ENCODE measurements at places on chromosomes 1 and 21. TPM values are rescaled to one million over a fixed set of nuclear protein-coding genes. Genes with fewer than 3 reads are reported as not detected.

The FHAD1 gene
- total RNA-seq: not detected

The PLEKHN1 gene
- total RNA-seq: not detected

The HMCN1 gene
- total RNA-seq: 92.9 TPM

The DDX20 gene
- total RNA-seq: 14.4 TPM

The TRIM58 gene
- total RNA-seq: 10.3 TPM

The NID1 gene
- 70.7 TPM for total RNA-seq

The AMY1A gene
- 1.1 TPM for total RNA-seq

The DDR2 gene
- total RNA-seq: 100.0 TPM

DNA sequence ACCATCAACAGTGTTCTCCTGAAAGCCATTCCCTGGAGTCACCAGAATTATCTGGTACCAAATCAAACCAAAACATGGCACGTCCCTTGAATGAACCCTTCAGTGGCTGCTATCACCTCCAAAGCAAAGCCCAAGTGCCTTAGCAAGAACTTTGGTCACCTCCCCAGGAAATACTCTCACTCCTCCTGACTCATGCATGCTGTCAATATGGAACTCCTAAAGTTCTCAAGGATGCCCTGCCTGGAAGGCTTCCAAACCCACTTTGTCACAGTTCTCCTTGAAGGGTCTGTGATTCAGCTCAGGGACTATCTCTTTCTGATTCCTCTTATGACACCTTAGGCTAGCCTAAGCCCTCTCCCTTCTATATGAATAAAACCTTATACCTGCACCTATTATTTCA, 146.1 kb upstream of the RUNX1 start:
- no peaks in the 10 kb centered on the region for H3K36me3 ChIP-seq
- H3K4me1 ChIP-seq: no peaks in the 10 kb centered on the region
- H3K4me3 ChIP-seq: no peak overlapping the region
- DNase-seq: no peak
- H3K27me3 ChIP-seq: no peaks in the 10 kb centered on the region

DNA sequence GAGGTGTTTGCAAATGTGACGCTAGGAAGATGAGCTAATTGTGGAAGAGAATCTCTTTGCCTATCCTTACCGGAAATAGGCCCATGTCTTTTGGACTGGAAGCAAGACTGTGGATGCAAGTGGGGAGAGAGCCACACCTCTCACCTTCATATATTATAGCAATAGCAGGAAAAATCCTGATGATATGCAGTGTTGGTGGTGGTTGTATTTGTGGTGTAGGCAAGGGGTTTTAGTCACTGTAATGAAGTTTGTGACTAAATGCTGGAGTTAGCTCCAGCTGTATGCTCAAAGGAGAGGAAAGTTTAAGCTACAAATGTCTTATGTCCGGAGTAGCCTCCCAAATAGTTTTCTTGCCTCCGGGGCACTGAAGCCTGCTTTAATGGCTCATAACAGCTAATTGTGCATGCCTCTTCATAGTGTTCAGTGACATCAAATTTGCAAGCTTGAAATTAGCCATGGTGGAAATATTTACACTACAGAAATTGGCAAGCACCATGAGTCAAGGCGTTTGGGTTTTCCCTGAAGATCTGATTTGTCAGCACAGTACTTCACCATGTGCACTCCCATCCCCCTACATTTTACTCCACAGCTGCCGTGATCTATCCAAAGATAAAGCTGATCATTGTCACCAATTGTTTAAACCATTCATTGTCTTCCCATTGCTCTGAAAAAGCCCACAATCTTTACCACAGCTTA, 102.6 kb upstream of the ZNF644 start:
- no peaks in the 10 kb centered on the region for H3K27me3 ChIP-seq
- DNase-seq: no peak
- H3K27ac ChIP-seq: no peak overlapping the region
- no peaks in the 10 kb centered on the region for H3K4me1 ChIP-seq
- H3K36me3 ChIP-seq: no peaks in the 10 kb centered on the region
- H3K4me3 ChIP-seq: no peak overlapping the region

DNA sequence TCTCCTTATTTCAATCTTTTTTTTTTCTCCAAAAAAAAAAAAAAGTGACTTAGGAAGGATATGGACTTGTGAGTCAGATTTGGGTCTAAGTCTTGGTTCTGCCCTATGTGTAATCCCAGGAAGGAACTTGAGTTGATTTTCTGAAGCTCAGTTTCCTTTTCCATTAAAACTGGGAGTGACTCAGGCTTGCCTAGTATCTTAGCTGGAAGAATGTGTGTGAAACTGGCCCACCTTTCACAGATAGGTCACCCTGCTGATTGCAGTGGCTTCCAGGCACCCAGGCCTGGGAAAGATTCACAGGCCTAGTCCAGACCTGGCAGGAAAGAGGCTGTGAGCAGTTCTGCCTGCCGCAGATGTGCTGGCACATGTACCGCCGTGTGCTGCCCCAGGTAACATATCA, 218.3 kb upstream of the HOOK1 start:
- no peaks in the 10 kb centered on the region for H3K4me1 ChIP-seq
- DNase-seq: peak; percentile 46

GRCh38 chr1:235054936-235055335, 73.7 kb downstream of the TOMM20 start:
- H3K36me3 ChIP-seq: no peaks in the 10 kb centered on the region
- H3K4me1 ChIP-seq: peaks cover 5% of the 10 kb centered on the region
- H3K27ac ChIP-seq: no peak overlapping the region

DNA sequence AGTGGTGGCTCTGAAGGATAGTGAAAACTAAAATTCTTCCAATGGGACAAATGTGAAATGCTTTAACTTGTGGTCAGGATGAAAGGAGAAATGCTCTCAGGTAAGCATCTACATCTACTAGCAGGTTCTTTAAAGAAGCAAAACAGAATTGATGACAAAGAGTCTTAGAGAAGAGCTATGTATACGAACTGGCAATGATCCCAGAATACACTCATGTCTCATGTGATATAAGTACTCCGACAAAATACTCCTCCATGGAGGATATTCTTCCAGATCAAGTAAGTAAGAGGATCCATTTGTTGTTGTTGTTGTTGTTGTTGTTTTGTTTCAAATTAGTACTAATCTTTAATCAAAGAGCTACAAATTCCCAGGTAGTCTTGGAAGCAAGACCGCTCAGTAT, 174.0 kb upstream of the ATP1B1 start:
- H3K4me3 ChIP-seq: no peak overlapping the region
- H3K4me1 ChIP-seq: no peaks in the 10 kb centered on the region
- H3K36me3 ChIP-seq: no peaks in the 10 kb centered on the region
- no peak for DNase-seq

GRCh38 chr1:152582647-152583046, 2.3 kb upstream of the LCE3D start:
- H3K4me3 ChIP-seq: no peak overlapping the region
- H3K27me3 ChIP-seq: no peaks in the 10 kb centered on the region
- H3K36me3 ChIP-seq: no peaks in the 10 kb centered on the region
- H3K4me1 ChIP-seq: no peaks in the 10 kb centered on the region

DNA sequence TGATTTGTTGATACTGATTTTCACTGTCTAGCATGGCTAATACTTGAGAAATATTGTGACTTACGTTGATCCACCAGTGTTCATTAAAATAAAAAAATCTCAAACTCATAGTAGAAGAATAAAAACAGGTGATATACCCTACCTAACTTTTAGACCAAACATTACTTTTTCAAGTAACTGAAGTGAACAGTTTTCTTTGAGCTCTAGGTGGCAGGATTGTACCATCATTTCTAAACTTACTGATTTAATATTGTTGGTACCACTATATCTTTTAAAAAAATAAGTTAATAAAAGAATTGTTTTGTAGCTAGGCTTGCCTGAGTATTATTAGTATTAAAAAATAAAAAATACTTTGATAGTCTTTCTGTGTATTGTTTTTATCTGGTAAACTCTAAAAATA, 21.5 kb downstream of the CDC73 start:
- no peaks in the 10 kb centered on the region for H3K27me3 ChIP-seq

DNA sequence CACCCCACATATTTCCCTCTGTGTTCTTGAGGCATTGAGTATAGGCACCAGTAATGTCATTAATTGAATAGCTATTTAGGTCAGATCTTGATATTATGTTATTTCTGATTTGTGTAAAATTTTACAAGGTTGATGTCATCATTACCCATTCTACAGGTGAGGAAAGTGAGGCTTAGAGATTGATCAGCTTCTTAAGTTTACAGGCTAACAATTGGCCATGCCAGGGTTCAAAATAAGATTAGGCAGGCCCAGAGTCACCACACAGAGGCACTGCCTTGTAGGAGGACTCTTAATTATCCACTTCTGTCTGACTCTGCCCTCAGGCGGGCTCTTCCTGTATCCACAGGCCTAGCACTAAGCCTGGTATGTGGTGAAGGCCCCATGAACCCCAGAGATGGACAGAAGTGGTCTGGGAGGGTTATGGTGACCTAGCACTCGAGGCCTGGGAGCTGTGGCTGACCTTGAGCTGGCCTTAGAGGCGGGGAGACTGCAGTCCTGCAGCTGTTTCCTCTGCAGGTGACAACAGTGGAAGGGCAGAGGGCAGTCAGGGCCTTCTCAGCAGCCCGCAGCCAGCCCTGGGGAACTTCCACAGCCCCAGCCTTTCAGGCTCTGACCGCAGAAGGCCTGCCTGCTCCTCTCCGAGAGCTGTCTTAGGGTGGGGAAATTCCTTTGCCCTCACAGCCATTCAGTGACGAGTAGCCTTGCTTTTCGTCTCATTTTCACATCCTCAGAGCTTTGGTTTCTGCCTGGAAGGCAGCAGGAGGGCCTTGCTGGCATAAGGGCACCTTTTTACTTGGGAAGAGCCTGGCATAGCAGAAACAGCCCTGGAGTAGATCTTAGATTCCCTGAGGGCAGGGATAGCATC, 12.2 kb downstream of the ZDHHC18 start:
- no peak overlapping the region for H3K27ac ChIP-seq
- no peak overlapping the region for H3K4me3 ChIP-seq
- H3K4me1 ChIP-seq: no peaks in the 10 kb centered on the region
- DNase-seq: no peak

GRCh38 chr1:56301791-56302190, 277.6 kb downstream of the PLPP3 start:
- H3K27ac ChIP-seq: no peak overlapping the region
- no peak for DNase-seq
- H3K36me3 ChIP-seq: no peaks in the 10 kb centered on the region
- H3K4me1 ChIP-seq: peaks cover 8% of the 10 kb centered on the region
- H3K4me3 ChIP-seq: no peak overlapping the region

- H3K4me3 ChIP-seq: no peak overlapping the region
- no peaks in the 10 kb centered on the region for H3K4me1 ChIP-seq
- no peak overlapping the region for H3K27ac ChIP-seq
Measured at GRCh38 chr21:15365751-15366392, 301.1 kb upstream of the NRIP1 start.

DNA sequence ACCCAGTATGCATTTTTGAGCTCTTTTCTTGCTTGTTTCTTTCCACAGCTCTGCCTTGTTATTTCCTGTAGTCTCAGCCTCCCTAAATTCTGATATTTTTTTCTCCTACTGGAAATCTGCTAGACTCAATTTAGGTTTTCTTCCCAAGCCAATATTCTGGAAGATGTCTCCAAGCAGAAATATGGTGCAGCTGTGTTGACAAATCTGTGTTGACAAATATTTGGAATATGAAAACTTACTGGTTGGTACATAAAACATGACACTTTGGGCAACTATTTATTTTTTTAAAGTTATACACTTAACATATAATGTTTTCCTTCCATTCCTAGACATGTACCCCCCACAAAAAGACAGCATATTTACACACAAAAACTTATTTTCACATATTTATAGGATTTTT, 1048.4 kb downstream of the NCAM2 start:
- H3K27me3 ChIP-seq: no peaks in the 10 kb centered on the region
- H3K27ac ChIP-seq: no peak overlapping the region
- H3K4me3 ChIP-seq: no peak overlapping the region
- DNase-seq: no peak
- H3K4me1 ChIP-seq: no peaks in the 10 kb centered on the region

DNA sequence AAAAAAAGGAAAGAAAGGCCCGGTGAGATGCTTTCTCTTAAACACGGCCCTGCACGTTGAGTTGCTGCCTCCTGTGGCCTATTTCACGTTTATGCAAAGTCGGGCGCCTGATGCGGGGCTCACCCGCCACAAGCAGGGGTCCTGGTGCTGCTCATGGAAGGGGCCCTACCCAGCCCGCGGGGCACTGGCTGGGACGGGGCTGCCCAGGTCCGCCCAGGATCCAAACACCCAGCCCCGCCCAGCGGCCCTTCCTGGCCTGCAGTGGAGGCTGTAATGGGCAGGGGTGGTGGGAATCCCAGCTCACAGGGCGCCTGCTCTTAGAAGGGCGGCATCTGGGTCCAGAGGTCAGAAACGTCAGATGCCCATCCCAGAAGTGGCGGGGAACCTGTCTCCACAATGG, 1.6 kb downstream of the COL6A2 start:
- peak overlapping the region; percentile 99 for H3K27ac ChIP-seq
- no peaks in the 10 kb centered on the region for H3K36me3 ChIP-seq
- DNase-seq: peak; percentile 54

- no peaks in the 10 kb centered on the region for H3K27me3 ChIP-seq
- H3K36me3 ChIP-seq: no peaks in the 10 kb centered on the region
- no peak for DNase-seq
- H3K27ac ChIP-seq: no peak overlapping the region
- H3K4me1 ChIP-seq: no peaks in the 10 kb centered on the region
Measured at GRCh38 chr21:36249576-36250422, 70.2 kb upstream of the MORC3 start.

DNA sequence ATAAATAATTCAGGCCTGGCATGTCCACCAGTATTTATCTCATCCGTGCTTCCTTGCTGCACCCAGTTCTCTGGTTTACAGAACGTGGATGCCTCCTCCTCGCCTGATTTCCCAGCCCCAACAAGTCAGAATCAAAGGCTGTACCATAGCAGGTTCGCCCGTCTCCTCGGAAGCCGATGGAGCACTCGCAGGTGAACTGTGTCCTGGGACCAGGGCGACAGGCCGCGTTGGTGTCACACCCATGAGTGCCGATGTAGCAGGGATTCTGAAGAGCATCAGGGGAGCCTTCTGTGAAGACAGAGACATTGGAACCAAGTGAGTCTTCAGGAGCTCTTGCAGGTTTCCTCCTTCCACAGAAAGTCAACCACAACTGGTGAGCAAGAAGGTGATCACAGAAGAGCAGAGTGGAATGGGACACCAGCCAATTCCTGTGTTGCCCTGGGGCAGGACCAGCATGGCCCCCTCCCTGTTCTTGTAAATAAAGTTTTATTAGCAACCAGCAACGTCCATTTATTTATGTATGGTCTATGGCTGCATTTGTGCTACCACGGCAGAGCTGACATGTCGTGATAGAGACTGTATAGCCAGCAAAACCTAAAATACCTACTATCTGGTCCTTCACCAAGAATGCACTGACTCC, 40.8 kb downstream of the NID1 start:
- peak; percentile 14 for DNase-seq
- peak overlapping the region; percentile 57 for H3K27ac ChIP-seq
- no peak overlapping the region for H3K4me3 ChIP-seq

DNA sequence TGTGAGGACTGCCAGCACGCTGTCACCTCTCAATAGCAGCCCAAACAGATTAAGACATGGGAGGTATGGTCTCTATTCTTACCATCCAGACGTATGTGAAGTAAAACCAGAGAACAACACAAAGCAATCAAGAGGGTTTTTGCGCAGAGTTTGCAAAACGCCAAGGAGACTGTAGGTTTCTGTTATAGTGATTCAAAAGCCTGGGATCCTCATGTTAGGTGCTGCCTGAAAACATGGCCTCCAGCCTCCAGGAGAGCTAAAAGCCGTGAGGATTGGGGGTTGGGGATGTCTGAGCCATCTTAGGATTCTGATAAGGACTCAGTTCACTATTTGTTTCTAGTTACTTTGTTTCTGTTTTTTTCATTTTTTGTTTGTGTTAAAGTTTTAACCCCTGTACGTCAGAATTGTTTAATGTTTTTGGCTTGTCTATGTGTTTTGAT, 4.2 kb upstream of the CCT8 start:
- no peaks in the 10 kb centered on the region for H3K27me3 ChIP-seq
- peak overlapping the region; percentile 55 for H3K4me3 ChIP-seq
- DNase-seq: no peak
- no peaks in the 10 kb centered on the region for H3K4me1 ChIP-seq
- peak overlapping the region; percentile 81 for H3K27ac ChIP-seq
- no peaks in the 10 kb centered on the region for H3K36me3 ChIP-seq

Data from uterus (tissue), 4 donors.